ENCODE measurements at places on chromosomes 2 and 18.

- no peak for DNase-seq
These were observed 12.0 kb downstream of the SEPTIN10 start for GRCh38 chr2:109601783-109602182.

- DNase-seq = no peak
These were observed 215.7 kb downstream of the DYSF start for GRCh38 chr2:71669058-71669456.

DNA sequence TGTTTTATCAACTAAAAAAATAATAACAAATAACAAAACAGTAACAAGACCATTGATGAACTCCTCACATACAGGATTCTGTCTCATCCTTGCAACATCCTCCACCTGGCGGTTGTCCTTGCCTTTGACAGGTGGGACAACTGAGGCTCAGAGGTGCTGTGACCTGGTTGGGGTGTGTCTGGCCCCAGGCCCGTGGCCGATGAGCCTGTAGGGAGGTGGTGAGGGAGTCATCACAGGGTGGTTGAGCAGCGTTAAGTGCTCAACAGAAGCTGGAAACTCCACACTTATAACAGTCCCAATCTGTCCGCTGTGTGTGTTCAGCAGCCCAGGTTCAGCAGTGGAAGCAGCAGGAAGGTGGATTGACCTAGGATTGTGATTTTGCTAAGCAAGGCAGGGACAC lies 131.6 kb upstream of the RAB12 start:
- no peak for DNase-seq

- DNase-seq = no peak
These were observed 657.9 kb downstream of the NYAP2 start for GRCh38 chr2:226057365-226057764.

- DNase-seq = no peak
These were observed 111.3 kb upstream of the NDUFV2 start for GRCh38 chr18:8991155-8991554.

DNA sequence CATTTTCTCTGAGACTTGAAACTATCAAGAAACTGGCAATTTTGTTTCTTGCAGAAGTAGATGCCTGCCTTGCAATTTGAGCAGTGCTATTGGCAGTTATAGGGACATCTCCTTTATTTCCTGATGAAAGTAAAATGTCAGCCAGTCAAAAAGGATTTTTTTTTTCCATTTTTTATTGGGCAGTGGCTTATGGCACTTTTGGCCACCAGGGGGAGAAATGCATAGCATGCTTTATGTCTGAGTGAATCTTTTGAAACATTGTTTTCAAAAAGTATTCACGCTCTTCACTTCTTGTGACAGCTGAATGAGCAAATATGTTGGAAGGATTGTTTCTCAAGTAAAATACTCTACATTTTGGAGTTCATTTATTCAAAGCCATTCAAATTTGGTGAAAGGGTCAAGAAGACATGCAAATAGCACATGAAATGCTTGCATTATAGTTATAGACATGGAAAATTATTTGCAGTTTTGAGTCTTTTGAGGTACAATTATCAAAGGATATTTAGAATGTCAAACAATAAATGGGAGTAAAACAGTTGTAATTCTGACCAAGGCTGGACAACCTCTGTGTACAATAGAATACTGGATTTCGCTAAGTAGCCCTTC lies 491.0 kb downstream of the CDH2 start:
- no peak for DNase-seq

DNA sequence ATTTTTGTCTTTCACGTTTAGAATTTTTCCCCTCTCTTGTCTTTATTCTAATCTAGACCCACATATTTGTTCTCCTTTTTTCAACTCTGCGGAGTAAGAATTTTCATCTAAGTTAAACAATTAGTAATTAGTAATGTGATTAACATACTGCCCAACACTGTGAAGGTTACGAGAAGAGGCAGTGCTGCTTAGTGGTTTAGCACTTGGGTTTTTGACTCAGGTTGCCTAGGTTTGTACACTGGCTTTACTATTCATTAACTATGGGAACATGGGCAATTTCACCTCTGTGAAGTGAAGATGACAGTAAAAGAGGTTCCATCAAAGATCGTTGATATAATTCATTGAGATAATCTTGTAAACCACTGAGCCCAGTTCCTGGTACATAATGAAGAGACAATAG lies 82.2 kb upstream of the PNPT1 start:
- DNase-seq = no peak

- no peak for DNase-seq
These were observed 31.8 kb downstream of the C1D start for GRCh38 chr2:68031043-68031442.

DNA sequence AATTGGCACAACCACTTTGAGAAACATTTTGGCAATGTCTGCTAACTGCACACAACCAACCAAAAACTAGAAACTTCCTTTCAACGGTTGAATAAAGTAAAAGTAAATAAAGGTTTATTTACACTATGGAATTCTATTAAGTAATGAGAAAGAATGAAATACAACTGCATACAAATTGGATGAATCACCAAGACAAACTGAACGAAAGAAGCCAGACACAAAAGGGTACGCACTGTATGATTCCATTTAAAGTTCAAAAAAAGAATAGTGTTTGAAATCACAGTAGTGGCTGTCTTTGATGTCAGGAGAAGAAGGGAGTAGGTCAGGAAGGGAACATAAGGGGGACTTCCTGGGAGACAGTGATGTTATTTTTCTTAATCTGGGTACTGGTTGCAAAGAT lies 46.5 kb upstream of the SULT1C3 start:
- DNase-seq = no peak

- no peak for DNase-seq
These were observed 147.3 kb downstream of the GREB1L start for GRCh38 chr18:21389283-21389682.

DNA sequence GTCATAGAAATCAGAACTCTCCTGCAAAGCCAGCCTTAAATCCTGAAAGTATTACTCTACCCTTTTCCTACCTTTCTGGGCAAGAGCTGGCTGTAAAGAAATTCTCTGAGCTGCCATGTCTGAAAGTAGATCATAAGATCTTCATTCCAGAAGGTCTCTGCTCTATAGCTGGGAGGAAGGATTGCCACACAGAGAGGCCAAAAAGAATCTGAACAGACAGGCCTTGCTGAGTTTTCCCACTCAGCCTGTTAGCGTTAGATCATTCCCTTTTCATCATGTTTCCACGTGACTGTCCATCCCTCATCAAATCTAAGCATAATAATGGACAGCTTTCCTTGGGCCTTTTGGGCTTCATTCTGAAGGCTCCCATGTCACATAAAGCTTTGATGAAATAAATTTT lies 43.2 kb upstream of the FHL2 start:
- DNase-seq = no peak

DNA sequence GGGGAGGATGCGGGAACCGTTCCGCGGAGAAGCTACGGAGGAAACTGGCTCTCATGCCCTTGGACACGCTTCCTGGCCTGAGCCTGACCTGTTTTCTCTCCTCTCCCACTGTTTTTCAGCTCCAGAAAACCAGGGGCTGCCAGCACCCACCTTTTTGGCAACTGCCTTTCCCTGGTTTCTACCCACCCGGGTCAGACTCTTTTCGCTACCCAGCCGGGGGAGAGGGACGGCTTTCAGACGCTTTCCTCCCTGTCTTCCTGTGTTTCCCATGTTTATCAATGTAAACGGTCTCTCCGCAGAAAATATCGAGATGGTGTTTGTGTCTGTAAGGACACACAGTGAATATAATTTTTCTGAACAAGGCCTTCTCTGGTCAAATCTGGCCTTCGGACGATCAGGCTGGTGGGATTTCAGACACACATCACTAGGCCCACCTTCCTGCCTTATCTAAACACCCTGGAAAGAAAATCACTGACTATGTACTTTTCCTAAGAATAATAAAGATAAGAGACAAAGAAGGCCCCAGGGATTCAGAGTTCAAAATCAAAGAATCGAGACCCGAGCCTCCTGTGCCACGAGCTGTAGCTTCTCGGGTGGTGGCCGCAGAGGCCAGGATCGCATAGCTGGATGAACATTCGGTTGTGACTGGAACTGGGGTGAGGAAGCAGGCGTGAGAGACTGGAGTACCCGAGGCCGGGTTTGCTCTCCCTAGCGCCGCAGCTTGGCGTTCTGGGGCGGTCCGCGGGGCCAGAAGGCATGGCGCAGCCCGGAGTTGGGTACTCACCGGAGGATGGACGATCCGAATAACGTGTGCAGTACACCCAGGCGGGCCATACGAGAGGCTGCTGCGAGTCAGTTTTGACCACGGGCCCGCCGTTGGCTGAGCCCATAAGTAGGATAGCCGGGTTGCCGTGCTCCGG lies 1.7 kb downstream of the EN1 start:
- no peak for DNase-seq

DNA sequence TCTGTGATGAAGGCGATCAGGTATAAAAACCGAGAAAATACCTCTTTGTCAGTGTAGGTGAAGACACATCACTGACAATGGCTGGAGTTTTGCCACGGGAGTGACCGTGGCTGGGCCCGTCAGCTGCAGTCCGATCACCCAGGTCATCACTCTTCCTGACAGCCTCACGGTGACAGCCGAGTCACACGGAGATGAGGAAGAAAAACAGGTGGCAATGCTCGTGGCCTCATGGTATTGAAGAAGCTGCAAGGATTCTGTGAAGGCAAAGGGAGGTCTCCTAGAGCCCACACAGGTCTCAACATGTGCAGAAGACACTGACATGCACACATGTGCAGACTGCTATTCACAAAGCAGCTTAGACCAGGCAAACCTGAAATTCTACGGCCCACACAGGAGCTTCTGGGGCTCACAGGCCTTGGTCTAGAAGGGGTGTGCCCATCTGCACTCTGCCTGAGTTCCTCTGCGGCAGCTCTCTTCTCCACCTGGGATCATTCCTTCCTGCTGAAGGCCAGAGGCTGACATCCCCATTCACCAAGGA lies 7.4 kb downstream of the COPS9 start:
- no peak for DNase-seq

DNA sequence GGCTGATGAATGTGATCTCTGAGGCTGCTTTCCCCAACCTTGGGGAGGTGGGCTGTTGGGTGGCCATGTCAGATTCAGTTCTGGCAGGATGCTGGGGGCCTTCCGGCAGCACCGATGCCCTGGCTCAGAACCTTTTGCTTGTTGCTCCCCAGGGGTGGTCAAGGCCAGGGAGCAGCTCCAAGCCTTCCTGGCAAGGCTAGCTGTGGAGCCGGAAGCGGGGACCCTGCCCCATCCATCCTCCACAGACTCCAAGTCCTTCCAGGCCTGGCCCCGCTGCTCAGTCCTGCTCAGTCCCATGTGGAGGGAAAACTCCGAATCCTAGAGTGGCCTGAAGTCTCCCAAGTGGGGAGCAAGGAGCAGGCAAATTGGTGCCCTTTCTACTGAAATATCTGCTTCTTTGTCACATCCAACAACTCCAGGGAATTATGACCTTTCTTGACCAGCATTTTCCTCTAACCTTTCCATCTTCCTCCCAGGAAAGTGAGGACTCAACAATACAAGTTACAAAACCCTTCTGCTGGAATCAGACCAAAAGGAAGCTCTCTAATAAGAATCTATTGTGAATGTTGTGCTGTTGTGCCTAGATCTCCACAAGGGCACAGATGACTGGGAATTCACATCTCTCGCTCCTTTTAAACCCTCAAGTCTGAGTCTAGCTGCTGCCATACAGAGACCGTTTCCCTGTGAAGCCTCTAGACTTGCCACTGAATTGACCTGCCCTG lies 134.0 kb downstream of the MCFD2 start:
- DNase-seq = no peak

GRCh38 chr18:56804395-56804794 lies 153.2 kb downstream of the WDR7 start:
- no peak for DNase-seq

DNA sequence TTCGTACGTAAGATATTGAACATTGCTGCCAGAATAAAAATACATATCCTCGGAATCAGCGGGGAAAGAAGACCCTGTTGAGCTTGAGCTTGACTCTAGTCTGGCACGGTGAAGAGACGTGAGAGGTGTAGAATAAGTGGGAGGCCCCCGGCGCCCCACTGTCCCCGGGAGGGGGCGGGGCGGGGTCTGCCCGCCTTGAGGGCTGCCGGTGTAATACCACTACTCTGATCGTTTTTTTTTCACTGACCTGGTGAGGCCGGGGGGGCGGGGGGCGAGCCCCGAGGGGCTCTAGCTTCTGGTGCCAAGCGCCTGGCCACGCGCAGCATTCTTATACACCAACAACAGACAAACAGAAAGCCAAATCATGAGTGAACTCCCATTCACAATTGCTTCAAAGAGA lies 324.0 kb upstream of the REG3G start:
- DNase-seq = no peak

- DNase-seq = no peak
These were observed 9.9 kb downstream of the COLEC12 start for GRCh38 chr18:490624-491023.

- DNase-seq = no peak
These were observed 51.3 kb upstream of the NABP1 start for GRCh38 chr2:191626497-191627151.

GRCh38 chr2:98800330-98801064 lies 69.6 kb upstream of the MGAT4A start:
- no peak for DNase-seq

DNA sequence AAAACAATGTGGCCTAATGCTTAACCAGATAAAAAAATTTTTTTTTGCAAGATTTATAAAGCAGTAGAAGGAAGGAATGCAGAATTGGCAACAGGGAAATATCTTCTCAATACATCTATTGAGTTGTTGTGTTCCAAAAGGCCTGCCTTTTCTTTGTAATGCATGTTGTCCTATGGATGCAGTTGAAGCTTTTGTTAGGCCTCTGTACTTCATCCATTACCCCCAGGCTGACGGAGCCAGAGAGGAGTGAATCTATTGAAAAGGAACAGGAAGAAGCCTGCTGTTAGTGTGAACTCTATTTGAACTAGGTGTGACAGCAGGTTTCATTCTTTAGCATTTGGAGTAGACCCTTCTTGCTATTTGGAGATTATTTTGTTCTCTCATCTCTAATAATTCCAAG lies 56.5 kb downstream of the MTX2 start:
- DNase-seq = no peak

GRCh38 chr2:219998107-219998506 lies 370.7 kb downstream of the SLC4A3 start:
- no peak for DNase-seq

GRCh38 chr2:237818066-237818473 lies 19.5 kb downstream of the RBM44 start:
- no peak for DNase-seq

- no peak for DNase-seq
These were observed 593.3 kb upstream of the FANCL start for GRCh38 chr2:58834404-58834803.

GRCh38 chr2:71939588-71940535 lies 207.8 kb downstream of the CYP26B1 start:
- DNase-seq = no peak

DNA sequence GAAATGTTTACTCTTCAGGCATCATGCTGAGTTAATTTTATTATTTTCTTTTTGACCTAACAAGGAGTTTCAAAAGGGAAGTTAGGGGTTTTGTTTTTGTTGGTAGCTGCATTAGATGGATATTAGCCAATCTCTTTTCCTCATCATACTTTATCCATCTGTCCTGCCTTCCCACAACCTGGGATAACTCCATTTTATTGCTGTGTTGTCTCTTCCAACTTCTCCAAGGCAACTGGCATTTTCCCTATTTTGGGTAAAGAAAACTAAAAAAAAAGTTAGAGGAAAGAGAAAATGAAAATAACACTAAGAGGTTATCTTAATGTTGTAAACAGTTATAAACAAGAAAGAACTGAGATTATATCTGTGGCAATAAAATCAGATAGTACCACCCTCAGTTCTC lies 147.0 kb downstream of the PID1 start:
- no peak for DNase-seq

Measured in stimulated activated CD8-positive, alpha-beta memory T cell treated with anti-CD3 and anti-CD28 coated beads, Interleukin-15, amount 100 ng/mL, for 4 hours (primary cell).